PC-9 (cell line): ENCODE measurements at places on chromosomes 7 and 10. TPM values are rescaled to one million over a fixed set of nuclear protein-coding genes. Genes with fewer than 3 reads are reported as not detected.

Gene AKR1E2
- total RNA-seq, result 1.9 and 2.0 TPM in 2 replicates

Gene PHYHIPL
- total RNA-seq, result not detected in 2 replicates

Gene ACHE
- total RNA-seq, result 0.28 and 0.35 TPM in 2 replicates

Gene ANXA8
- 172 and 196 TPM in 2 replicates for total RNA-seq

DNA sequence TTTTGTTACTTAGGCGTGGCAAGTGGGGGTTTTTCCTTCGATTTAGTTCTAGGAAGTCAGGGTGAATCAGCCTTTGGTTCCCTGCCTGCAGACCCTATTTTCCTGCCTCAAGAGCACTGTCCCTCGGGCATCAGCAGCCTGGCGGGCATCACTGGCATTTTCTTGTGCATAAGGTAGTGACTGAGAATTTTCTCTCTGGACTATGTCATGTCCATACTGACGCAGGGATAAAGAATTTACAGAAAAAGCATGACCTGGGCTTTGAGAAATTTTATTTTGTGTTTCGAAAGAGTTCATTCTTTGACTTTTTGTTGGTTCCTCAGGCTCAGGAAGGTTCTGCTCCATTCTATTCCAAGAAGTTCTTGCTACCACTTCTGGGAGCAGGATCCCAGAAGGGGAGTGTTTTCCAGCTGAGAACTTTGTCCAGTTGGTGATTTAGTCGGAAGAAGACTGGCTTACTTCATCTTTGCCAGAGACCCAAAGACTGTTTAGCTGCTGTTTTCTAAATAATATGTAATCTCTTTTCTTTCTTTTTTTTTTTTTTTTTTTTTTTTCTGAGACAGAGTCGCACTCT, 213.9 kb upstream of the SH2B2 start:
- H3K36me3 ChIP-seq, result no peaks in the 10 kb centered on the region
- H3K27ac ChIP-seq, result no peak overlapping the region
- no peaks in the 10 kb centered on the region for H3K4me1 ChIP-seq
- DNase-seq, result no peak
- H3K27me3 ChIP-seq, result no peaks in the 10 kb centered on the region

DNA sequence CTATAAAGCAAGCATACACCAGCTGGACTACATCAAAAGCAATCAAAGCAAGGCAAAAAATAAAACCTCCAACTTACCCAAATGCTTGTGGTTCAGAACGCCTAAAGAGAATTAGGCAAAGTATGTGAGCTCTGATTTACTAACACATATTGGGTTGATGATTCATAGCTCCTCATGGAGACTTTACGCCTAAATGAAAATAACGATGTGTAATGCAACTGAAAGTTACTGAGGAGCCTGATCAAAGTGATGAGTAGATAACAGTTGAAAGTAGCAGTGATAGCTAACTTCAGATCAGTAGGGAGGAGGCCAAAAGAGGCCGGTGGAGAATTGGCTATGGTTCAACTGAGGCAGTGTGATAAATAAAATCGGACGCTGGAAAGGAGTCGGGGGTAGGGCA, 85.0 kb downstream of the MPP7 start:
- no peaks in the 10 kb centered on the region for H3K36me3 ChIP-seq
- H3K27ac ChIP-seq, result no peak overlapping the region
- peaks cover 11% of the 10 kb centered on the region; the same call in 1 of the 2 replicates for H3K27me3 ChIP-seq
- DNase-seq, result no peak
- no peaks in the 10 kb centered on the region for H3K4me1 ChIP-seq

GRCh38 chr10:69800109-69800508, 1.6 kb upstream of the COL13A1 start:
- H3K27me3 ChIP-seq, result no peaks in the 10 kb centered on the region
- peaks cover 32% of the 10 kb centered on the region; the same call in 1 of the 2 replicates for H3K4me1 ChIP-seq
- no peak overlapping the region for H3K27ac ChIP-seq
- H3K4me3 ChIP-seq, result no peak overlapping the region
- no peaks in the 10 kb centered on the region for H3K36me3 ChIP-seq

- 0 out of 2 replicates have a peak, but pooled peaks cover 9% of the 10 kb centered on the region for H3K36me3 ChIP-seq
- no peak for DNase-seq
- no peaks in the 10 kb centered on the region for H3K27me3 ChIP-seq
- no peaks in the 10 kb centered on the region for H3K4me1 ChIP-seq
- H3K4me3 ChIP-seq, result no peak overlapping the region
These were observed 48.6 kb downstream of the CUL1 start for GRCh38 chr7:148747274-148747673.

- H3K27me3 ChIP-seq, result no peaks in the 10 kb centered on the region
- H3K36me3 ChIP-seq, result no peaks in the 10 kb centered on the region
- no peaks in the 10 kb centered on the region for H3K4me1 ChIP-seq
- H3K4me3 ChIP-seq, result no peak overlapping the region
These were observed 70.2 kb downstream of the SAMD9 start for GRCh38 chr7:93047514-93048099.

GRCh38 chr10:927131-927530, 4.4 kb downstream of the LARP4B start:
- no peaks in the 10 kb centered on the region; the same call in 1 of the 2 replicates for H3K36me3 ChIP-seq
- peaks cover 14% of the 10 kb centered on the region; the same call in 1 of the 2 replicates for H3K4me1 ChIP-seq
- no peaks in the 10 kb centered on the region for H3K27me3 ChIP-seq

- H3K27me3 ChIP-seq, result no peaks in the 10 kb centered on the region
- no peak overlapping the region for H3K27ac ChIP-seq
- no peak overlapping the region for H3K4me3 ChIP-seq
These were observed 18.4 kb upstream of the STEAP2 start for GRCh38 chr7:90192876-90193750.

DNA sequence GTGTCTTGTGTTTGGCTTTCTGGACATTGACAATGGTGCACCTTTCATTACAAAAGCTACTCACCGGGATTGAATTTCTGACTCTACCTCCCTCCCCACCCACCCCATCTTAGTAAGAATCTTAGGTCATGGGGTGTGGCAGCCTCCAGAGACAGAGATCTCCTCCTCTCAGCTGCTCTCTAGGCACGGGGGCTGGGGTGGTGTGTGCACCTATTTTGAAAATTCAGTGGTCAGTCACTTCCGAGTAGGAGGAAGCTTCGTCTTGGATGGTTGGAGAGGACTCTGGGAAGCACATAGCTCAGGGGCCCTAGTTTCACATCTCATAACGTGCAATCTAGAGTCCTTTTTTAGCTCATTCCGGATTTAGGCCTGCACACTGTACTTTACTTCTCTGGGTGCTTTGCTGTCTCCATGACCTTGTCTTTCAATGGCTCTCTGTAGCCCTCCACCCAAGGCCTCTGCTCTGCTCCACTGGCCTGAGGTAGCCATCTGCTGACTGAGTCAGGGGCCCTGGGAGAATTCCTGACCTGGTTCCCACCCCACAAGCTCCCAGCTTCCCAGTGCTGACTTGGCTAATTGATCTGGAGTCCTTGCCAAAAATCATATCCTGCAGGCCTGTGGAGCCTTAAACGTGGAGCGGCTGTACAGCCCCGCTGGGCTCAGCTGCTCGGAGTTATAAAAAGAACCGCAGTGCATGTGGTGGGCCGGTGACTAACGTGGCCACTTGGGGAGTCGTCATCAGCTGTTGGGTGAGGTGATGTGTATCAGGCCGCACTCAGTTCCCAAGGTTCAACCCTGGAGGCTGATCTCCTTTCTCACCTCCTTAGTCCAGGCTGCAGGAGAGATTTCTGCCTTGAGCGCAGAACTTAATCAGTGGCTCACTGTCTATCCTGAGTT, 19.3 kb upstream of the ADAMTS14 start:
- H3K36me3 ChIP-seq, result no peaks in the 10 kb centered on the region
- H3K4me1 ChIP-seq, result peaks cover 38% of the 10 kb centered on the region
- DNase-seq, result peak; percentile 23
- no peaks in the 10 kb centered on the region for H3K27me3 ChIP-seq
- no peak overlapping the region for H3K4me3 ChIP-seq

GRCh38 chr10:48231178-48231577, 43.3 kb downstream of the FRMPD2 start:
- DNase-seq, result no peak
- no peaks in the 10 kb centered on the region for H3K4me1 ChIP-seq
- H3K4me3 ChIP-seq, result no peak overlapping the region
- H3K27me3 ChIP-seq, result no peaks in the 10 kb centered on the region
- H3K36me3 ChIP-seq, result no peaks in the 10 kb centered on the region

DNA sequence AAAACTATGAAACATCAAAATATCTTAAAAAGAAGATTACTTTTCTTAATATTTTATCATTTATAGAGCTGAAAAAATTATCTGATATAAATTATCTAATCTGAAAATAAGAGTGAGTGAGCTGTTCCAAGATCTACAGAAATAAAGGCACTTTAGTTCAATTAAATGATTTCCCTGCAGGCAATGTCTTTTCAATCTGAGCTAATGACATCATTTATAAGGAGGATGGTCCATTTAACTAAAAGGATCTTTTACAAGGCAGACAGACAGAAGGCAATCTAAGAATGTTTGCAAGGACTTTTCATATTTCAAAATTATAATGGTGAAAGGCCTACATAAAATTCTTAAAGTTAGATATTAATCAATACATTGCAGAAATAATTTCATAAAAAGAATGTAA, 71.8 kb downstream of the SKAP2 start:
- H3K27me3 ChIP-seq, result no peaks in the 10 kb centered on the region
- H3K36me3 ChIP-seq, result no peaks in the 10 kb centered on the region
- H3K4me1 ChIP-seq, result no peaks in the 10 kb centered on the region
- no peak overlapping the region for H3K4me3 ChIP-seq

GRCh38 chr7:80278737-80279136, 144.1 kb downstream of the GNAI1 start:
- no peak for DNase-seq
- peaks cover 20% of the 10 kb centered on the region for H3K4me1 ChIP-seq
- H3K27ac ChIP-seq, result peak overlapping the region; percentile 59
- no peak overlapping the region for H3K4me3 ChIP-seq

GRCh38 chr7:130595986-130596385, 72.6 kb downstream of the COPG2 start:
- H3K27ac ChIP-seq, result no peak overlapping the region
- H3K4me3 ChIP-seq, result no peak overlapping the region
- no peaks in the 10 kb centered on the region for H3K36me3 ChIP-seq
- no peaks in the 10 kb centered on the region for H3K4me1 ChIP-seq

DNA sequence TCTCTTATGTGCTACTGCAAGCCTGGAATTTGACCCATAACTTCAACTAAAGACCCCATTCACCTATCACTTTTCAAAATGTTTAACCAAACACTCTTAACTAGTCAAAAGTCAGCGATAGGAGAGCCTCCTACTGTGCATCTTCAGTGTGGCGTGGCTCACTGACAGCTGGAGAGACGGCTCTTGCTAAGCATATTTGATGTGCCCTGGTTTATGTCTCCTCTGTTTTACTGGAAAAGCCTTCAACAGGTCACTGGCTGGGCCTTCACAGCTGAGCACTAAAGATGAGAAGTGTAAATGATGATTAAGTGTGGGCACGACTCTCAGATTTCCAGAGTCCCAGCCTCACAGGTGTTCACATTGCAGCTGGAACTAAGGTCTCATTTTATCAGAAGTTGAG, 472.1 kb downstream of the SEMA3D start:
- no peak for DNase-seq
- H3K27ac ChIP-seq, result no peak overlapping the region
- H3K36me3 ChIP-seq, result no peaks in the 10 kb centered on the region
- no peaks in the 10 kb centered on the region for H3K4me1 ChIP-seq
